ENCODE measurements at places on chromosomes 5 and 9.

DNA sequence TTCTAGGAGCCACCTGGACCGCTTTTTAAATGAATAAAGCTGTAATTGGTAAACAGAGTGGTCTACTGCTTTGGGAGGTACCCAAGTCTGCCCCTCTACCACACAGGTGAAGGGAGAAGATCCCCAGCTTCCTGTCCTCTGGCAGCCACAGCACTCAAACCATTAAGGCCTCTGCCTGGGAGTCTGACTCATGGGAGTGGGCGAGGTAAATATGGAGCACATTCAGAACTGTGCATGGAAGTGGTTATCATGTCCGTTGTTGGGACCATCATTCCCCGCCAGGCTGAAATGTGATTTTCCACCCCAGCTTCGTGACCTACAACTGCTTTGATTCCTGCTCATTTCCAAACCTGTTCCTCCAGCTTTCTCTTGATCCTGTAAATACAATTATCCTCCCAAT, 59.5 kb upstream of the ALDH1B1 start:
- no peak for DNase-seq

GRCh38 chr5:131156385-131156784, 8.7 kb downstream of the HINT1 start:
- no peak for DNase-seq

- DNase-seq = peak; percentile 77
Observed at GRCh38 chr9:116286297-116286696, 132.7 kb downstream of the PAPPA start.

DNA sequence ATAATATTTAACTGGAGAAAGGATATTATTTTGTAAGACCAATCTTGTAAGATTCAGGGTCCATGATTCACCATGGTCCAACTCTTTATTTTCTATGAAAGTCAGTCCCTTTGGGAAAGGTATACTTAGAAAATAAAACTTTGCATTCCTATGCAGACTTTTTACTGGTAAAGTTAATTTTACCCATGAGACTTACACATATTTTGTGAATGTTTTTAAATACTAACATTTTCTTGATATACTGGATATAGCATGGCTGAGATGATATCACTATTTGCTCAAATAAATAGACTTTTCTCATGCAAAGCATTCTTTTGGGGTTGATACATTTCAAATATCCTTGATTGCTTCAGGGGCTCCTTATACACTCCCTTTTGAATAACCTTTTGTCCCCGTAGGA, 512.1 kb downstream of the MAN2A1 start:
- DNase-seq = no peak

DNA sequence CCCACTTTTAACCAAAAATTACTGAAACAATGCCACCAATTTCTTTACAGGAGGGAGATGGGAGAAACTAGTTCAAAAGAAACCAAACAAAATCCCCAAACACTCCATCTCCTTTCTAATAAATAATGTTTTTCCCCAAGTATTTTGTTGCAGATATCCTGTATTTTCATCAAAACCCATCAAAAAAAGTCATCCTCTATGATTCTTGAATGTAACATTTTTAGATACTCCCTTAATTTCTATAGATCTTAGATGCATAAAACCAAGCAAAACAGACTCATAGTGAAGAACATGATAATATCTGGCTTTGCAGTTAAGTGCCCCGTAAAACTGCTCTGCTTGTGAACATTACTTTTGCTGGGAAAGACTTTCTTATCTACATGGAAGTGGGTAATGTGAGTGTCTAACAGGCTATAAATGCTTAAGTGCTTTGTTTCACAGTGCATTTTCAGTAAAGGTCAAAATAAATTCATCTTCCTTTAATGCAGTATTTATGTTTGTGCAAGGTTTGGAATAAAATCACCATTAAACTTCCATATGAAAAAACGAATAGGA, 77.3 kb upstream of the TBCA start:
- no peak for DNase-seq

GRCh38 chr5:149002053-149002452, 60.8 kb downstream of the SH3TC2 start:
- peak; percentile 48 for DNase-seq

- no peak for DNase-seq
Observed at GRCh38 chr5:52725065-52725746, 62.5 kb upstream of the ITGA1 start.

- DNase-seq = no peak
Observed at GRCh38 chr5:149826574-149826973, 96.5 kb downstream of the PPARGC1B start.

DNA sequence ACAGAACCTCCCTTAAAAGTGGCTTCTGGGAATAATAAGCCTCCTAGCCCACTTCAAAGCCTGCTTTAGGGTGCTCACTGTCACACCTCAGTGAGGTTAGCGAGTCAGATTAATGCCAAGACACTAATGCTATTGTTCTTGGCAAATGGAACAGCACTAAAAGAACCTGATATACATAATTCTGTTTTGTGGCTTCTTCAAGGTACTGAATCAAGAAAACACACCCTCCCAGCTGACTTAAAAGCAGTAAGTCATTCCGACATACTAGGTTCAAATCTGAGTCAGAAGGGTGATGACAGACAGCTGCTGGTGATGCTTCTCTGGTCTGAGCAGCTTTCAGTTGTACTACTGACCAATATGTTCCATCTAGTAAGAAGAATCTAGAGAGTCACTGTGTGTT, 121.6 kb downstream of the OXCT1 start:
- no peak for DNase-seq

- DNase-seq = no peak
Observed at GRCh38 chr5:123204251-123204650, 115.2 kb downstream of the PRDM6 start.

DNA sequence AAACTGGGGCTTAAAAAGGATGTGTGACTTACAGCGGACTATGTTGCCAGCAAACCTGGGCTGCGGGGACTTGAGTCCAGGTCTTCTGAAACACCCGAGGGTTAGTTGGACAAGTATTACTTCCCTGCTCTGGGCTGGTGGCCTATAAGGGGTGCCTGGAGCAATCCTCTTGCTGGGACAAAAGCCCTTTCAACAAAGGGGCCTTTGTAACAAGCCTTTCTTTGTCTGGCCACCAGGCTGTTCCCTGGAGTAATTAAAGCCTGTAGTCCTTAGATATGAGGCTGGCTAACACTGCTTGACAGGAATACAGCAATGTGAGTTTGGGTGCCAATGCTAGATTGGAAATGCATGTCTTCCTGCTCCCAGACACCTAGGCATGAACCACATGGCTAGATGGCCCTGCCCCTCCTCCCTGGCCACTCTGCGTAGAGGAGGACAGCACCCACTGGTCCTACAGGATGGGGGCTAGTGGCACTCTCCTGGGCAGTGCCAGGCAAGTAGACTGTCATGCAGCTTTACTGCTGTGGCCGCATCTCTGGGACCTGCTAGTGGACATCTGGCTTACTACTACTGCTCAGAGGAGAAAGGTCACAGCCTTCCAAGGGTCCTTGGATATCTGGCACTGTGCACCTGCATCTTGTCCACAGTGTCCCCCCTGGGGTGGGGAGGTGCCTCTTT, 343.1 kb downstream of the ZSWIM6 start:
- DNase-seq = peak; percentile 44

DNA sequence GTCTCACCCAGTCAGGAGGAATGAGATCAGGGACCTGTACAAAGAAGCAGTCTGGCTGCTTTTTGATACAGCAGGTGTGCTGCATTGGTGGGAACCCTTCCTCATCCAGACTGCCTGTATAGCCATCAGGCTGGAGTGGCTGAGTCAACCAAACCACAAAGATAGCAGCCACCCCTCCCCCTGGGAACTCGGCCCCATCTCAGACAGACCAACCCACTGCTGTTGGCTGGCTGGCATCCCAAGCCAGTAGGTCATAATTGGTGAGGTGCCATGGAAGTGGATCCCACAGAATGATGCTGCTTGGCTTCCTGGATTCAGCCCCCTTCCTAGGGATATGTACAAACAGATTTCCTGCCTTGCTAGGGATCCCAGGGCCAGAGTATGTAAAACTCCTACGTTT, 60.9 kb downstream of the YTHDC2 start:
- DNase-seq = no peak

GRCh38 chr9:106860721-106861639, 2.0 kb upstream of the ZNF462 start:
- DNase-seq = peak; percentile 55

DNA sequence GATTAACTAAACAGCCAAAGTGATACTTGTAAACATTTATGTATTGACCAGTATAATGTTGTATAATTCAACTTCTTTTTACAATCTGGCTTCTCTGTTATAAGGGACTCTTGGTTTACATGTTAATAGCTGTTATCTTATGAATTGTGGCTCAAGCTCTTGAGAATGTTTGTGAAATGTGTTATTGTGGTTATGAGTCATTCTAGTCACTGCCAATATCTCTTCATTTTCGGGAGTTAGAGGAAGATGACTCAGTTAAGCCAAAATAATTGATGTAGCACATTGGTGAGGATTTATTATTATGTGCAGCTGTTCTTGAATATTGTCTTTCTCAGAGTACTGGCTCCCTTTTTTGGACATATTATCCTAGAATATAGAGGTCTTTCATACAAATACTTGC, 655.2 kb upstream of the RIOK2 start:
- DNase-seq = no peak

- no peak for DNase-seq
Observed at GRCh38 chr9:14081745-14082144, 232.2 kb downstream of the NFIB start.

- DNase-seq = no peak
Observed at GRCh38 chr5:168936511-168936910, 357.3 kb upstream of the PANK3 start.

GRCh38 chr9:38405785-38406184, 13.3 kb downstream of the ALDH1B1 start:
- no peak for DNase-seq

DNA sequence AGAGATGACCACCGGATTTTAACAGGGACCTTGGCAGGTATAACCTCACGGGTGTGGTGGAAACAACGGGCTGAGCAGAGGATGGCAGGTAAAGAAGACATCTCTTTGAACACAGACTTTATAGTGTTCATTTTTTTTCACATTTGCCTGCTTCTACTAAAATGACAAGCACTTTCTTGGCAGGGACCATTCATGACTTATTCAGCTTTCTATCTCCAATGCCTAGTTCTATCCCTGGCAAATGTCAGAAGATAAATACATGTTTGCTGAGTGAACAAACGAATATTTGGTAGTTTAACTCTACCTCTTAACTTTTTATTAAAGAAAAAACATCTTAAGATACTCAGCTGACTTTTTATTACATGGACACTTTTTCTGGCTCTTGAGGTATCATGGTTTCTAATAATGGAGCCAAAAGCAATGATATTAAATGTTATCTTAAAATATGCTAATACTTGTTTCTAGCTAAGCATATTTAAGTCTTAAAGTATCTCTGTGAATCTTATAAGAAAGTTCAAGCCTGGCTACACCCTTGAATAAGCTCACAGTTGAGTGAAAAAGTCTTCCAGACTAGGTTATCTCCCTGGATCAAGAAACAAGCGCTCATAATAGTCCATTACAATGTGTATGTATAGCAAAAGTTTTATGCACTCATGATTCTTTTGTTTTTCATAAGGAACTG, 8.5 kb downstream of the ELL2 start:
- DNase-seq = no peak

DNA sequence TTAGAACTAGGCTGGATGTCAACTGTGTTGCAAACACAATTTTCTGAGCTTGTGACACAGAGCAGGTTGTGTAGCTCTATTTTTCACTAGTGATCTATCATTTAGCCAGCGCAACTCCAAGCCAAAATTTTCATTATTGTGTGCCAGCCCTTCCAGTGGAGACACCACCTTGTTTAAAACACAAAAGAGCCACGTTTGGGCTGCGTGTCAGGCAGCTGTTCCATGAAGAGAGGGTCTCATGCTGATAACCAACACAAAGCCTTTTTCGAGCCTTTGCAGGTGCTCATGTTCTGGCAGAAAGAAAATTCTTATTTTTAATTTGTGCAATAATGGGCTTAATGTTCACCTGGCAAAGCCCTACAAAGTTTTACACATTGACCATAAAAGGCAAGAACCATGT, 237.6 kb upstream of the RGMB start:
- no peak for DNase-seq

- DNase-seq = no peak
Observed at GRCh38 chr5:72480841-72481240, 26.4 kb downstream of the ZNF366 start.

DNA sequence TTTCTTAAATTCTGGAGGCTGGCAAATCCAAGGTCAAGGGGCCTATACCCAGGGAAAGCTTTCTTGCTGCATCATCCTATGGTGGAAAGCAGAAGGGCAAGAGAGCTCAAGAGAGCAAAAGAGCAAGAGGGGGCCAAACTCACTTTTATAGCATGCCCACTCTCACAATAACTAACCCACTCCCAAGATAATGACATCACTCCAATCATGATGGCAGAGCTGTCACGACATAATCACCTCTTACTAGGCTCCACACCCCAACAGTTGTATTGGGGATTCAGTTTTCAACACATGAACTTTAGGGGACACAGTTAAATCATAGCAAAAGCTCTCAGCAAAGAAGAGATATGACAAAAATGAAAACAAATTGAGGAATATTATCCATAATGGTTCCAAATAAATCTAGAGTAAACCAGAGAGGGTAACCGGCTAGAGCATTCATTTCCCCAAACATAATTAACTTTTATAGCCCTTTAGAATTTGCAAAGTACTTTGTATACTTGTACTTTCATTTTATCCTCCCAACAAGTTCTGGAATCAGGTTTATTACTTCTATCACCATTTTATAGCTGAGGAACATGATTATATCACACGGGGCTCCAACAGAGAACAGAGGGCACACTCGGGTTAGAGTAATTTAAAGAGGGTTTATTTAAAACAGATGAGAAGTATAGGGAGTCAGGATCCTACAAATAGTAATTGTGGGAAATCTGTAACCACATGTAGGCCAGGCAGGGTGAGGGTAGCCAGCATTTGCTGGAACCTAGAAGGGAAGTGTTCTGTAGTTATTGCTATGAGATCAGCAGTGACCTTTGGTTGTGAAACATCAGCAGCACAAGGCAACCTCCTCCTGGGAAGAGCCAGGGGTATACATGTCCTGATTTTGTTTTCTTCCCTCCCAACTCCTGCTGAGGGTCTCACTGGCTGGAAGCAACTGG, 7.2 kb upstream of the TARS1 start:
- DNase-seq = no peak

- no peak for DNase-seq
Observed at GRCh38 chr9:14418941-14419937, 105.3 kb upstream of the NFIB start.

- DNase-seq = no peak
Observed at GRCh38 chr9:21933865-21934264, 60.3 kb downstream of the CDKN2A start.

- DNase-seq = no peak
Observed at GRCh38 chr9:136960212-136960937, 8.3 kb downstream of the LCN12 start.

DNA sequence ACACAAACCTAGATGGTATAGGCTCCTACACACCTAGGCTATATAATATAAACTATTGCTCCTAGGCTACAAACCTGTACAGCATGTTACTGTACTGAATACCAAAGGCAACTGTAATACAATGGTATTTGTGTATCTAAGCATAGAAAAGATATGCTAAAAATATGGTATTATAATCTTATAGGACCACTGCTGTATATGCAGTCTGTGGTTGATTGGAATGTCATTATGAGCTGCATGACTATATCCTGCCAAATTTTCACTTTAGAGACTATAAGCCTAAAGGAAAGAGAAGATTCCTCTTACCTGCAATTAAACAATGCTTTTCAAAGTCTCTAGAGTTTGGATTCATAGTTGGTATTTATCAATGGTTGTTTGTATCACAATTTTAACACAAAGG, 24.7 kb upstream of the ACOT12 start:
- DNase-seq = no peak

All from H9 (cell line).